ENCODE measurements at places on chromosomes 4 and X. TPM values are rescaled to one million over a fixed set of nuclear protein-coding genes. Genes with fewer than 3 reads are reported as not detected.

The TRIM2 gene
- 7.0 TPM for total RNA-seq

- DNase-seq, result no peak
These were observed 104.0 kb upstream of the WDR17 start for GRCh38 chr4:175961604-175962003.

DNA sequence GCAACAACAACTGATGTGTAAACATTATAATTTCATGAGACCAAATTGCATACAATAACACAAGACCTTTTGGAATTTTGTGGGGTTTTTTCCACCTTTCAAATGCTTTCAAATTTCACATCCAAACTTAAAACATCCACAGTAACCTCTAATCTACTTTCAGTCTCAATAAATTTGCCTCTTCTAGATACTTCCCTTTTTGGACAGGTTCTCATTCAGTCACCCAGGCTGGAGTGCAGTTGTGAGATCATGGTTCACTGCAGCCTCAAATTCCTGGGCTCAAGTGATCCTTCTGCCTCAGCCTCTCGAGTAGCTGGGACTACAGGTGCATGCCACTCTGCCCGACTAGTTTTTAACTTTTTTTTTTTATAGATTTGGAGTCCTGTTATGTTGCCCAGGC, 556.6 kb downstream of the NLGN4X start:
- no peak for DNase-seq

GRCh38 chr4:127182687-127183086, 450.1 kb upstream of the INTU start:
- no peak for DNase-seq

The RAB9B gene
- 0.26 TPM for total RNA-seq

- DNase-seq, result peak; percentile 84
These were observed 9.8 kb downstream of the EREG start for GRCh38 chr4:74374561-74375327.

All from MG63 (cell line).